ENCODE measurements at places on chromosomes 4 and X. TPM values are rescaled to one million over a fixed set of nuclear protein-coding genes. Genes with fewer than 3 reads are reported as not detected.

Gene GLRA2
- total RNA-seq = not detected

Gene MAP7D3
- total RNA-seq = 73.1 TPM

Gene USP51
- 3.5 TPM for total RNA-seq

Gene RGN
- total RNA-seq = 9.6 TPM

Gene SLBP
- total RNA-seq = 61.5 TPM

Gene AWAT2
- not detected for total RNA-seq

Measured in articular chondrocyte of knee joint (primary cell).